ENCODE measurements at places on chromosomes 7 and 10.

DNA sequence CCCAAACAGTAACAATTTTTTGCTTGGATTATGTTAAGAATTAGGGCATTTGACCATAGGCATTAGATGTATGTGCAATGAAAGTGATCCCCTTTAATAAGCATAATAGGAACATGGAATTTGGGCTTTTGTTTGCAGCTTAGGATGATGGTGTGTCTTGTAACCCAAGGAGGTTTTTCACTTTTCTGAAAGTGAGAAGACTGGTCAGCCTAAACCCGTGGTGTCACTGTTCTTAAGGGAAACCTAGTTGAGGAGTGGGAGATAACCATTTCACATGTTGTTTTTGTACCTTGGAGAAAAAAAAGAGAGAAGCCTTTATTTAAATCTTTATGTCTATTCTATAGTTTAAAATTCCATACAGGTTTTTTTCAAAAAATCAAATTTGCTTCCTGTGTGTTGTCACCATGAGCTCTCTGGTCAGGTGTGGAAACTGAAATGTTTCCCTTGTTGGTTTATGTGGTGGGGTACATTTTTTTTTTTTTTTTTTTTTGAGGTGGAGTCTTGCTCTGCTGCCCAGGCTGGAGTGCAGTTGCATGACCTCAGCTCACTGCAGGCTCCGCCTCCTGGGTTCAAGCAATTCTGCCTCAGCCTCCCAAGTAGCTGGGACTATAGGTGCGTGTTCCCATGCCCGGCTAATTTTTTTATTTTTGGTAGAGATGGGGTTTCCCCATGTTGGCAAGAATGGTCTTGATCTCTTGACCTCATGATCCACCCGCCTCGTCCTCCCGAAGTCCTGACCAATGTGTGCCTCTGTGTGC lies 7.7 kb downstream of the CCM2 start:
- no peak for DNase-seq

- no peak for DNase-seq
These were observed 653.7 kb upstream of the SEMA3D start for GRCh38 chr7:85840554-85840953.

DNA sequence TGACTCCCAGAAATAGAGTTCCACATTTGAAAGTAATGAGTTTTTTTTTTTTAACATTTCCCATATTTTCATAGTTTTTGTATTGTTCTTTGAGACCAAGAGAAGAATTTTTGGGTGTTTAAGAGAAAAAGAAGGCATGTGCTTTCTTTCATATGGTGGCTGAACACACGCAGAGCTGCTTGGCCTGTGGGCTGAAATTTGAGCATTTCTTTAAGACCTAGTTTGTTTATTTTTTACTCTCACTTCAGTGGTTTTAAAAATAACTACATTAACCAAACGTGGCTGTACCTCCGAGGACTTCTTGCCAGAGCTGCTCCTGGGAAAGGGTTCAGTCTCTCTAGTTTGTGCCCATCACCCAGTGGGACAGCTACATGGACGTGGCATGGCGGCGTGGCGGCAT lies 58.3 kb downstream of the INPP5A start:
- no peak for DNase-seq

- DNase-seq = peak; percentile 23
These were observed at the start of gene ECHDC3 for GRCh38 chr10:11742009-11742778. Gene ECHDC3, plus strand, starts transcription at chr10:11742382. Its CDS starts 195 bp downstream, at chr10:11742577.

DNA sequence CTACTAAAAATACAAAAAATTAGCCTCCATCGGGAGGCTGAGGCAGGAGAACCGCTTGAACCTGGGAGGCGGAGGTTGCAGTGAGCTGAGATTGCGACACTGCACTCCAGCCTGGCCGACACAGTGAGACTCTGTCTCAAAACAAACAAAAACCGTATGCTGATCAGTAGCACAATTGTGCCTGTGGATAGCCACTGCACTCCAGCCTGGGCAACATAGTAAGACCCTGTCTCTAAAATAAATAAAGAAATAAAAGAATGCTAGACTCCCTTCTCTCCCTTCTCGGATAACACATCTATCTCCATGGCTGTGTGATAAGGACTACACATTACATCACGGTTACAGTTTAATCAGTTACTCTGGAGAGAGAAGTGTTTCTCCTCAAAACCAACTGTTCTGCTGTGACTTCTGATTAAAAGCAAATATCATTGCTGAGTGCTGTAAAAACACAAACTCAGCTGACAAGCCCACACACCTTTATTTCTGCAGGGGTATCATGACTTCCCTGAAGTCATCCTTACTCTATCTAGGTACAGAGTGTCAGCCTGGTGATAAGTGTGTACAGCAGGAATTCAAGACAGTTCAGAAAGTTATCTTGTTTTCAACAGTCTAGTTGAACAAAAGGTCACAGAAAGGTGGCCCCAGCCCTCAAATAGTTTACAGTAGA lies 5.3 kb upstream of the ARHGAP19 start:
- no peak for DNase-seq

DNA sequence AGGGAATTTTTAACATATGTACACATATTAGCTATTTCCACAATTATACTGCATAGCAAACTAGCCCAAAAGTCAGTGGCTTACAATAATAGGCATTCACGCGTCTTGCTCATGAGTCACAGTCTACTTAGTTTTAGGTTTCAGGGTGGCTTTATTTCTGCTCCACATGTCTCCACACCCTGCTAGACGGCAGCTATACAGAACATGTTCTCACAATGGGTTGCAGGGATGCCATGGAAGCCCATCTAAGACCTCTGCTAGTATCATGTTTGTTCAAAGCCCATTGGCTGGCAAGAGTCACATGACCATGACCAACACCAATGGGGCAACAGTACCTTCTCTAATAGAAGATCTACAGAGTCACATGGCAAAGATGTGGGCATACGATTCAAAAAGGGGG lies 96.3 kb upstream of the NEBL start:
- no peak for DNase-seq

DNA sequence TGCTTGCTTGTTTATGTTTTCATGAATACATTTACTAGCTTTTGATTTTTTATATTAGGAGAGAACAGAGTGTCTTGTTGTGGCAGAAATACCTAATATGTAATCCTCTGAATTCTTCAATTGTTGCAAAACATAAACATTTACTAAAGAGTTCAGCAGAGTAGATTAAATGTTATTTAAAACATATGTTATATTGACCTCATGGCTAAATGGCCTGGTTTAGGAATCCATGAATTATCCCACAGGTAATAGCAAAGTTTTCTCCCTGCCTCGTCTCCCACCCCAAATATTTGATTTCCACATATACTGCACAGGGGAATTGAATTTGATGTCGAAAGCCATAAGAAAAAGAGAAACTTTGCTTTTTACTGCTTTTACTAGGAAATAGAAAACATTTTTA lies 111.8 kb downstream of the ADK start:
- no peak for DNase-seq

DNA sequence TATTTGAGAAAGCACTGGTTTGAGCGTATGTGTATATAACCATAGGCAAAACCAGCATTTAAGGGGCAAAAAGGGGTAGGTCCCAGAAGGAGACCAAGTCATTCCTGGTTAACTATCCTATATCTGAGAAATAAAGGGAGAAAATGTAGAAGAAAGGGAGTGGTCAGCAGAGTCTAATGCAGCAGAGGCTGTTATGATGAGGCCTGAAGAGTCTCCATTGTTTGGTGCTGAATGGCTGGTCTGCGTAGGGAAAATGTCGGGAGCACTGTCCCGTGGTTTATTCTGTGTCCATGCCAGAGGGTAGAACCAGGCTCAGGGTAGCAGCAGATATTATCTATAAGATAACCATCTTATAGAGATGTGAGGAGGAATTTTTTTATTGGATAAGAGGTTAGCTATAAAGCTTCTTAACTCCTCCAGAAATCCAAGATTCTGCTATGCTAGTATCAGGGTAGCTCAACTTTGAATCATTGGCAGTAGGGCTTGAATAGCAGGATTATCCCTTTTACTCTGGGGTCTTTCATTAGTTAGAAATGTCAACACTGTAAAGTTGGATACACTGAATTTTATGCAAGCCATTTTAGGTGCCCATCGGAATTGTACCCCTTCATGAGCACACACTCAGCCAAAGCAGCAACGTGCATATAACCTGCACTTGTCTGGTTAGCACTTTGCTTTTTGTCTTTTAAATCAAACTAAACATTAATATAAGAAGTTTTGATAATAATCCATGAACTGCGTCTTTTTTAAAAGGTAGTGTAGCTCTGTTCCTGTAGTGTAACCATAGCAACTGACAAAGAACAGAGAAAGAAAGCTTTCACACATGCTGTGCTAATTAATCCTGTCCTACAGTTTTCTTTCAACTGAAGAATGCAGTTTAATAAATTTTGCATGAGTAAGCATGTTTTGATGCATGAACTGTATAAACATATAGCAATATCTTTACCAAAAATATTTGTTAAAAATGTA lies 312.0 kb upstream of the FZD1 start:
- DNase-seq = no peak

GRCh38 chr7:143362131-143363015 lies at the start of gene FAM131B:
Gene FAM131B, minus strand, starts transcription at chr7:143362713. Its CDS starts 110 bp downstream, at chr7:143362603.
- no peak for DNase-seq

GRCh38 chr10:128526791-128527375 lies 400.7 kb upstream of the MKI67 start:
- no peak for DNase-seq

DNA sequence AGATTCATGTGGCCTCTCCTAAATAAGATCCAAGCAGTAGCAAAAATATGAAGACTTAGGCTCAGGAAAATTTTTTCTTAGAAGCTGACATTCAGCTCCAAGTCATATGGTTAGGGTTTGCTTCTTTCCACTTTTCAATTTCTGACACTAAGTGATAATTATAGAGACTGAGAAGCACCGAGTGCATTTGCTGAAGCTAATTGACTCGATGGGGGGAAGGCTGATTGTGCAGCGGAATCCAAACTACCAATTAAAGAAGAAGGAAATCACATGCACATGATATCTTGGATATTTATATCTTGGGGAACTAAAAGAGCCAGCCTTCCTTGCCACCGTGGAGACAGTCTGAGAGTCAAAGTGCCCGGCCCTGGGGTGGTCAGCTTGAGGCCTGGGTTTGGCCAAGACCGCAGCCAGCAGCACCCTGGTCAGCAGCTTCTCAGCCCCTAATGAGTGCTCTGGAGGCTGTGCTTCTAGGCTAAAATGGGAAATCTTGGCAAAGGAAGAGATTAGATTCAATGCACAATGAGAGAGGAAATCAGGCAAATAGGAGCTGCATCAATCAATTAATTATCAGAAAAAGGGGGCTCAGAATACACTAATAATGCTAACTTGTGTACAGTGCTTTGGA lies 589.3 kb downstream of the NRG3 start:
- no peak for DNase-seq

DNA sequence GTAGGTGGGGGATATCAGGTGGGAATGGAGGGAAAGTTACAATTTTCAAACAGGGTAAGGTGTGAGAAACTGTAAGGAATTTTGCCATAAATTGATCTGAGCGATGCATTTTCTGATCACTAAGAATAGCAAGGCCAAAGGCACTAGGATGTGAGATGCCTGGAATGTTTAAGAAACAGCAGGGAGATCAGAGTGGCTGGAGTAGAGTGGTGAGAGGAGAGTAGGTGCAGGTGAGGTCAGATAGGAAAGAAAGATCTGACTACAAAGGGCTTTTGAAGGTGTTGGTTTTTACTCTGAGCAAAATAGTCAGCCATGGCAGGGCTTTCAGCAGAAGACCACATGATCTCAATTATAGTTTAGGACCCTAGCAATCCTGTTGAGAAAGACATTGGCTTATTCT lies 55.0 kb downstream of the HDAC9 start:
- no peak for DNase-seq

GRCh38 chr10:62588116-62588515 lies 213.9 kb downstream of the ZNF365 start:
- DNase-seq = no peak

DNA sequence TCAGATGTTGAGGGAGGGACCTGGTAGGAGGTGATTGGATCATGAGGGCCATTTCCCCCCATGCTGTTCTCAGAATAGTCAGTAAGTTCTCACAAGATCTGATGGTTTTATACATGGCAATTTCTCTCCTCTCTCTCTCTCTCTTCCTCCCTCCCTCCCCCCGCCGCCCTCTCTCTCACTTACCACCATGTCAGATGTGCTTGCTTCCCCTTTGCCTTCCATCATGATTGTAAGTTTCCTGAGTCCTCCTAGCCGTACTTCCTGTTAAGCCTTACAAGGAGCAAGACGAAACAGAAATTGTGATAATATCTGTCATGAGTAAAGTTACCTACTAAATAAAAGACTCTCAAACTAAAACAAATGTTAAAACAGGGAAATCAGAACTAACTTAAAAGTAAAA lies 19.9 kb upstream of the GPR141 start:
- no peak for DNase-seq

DNA sequence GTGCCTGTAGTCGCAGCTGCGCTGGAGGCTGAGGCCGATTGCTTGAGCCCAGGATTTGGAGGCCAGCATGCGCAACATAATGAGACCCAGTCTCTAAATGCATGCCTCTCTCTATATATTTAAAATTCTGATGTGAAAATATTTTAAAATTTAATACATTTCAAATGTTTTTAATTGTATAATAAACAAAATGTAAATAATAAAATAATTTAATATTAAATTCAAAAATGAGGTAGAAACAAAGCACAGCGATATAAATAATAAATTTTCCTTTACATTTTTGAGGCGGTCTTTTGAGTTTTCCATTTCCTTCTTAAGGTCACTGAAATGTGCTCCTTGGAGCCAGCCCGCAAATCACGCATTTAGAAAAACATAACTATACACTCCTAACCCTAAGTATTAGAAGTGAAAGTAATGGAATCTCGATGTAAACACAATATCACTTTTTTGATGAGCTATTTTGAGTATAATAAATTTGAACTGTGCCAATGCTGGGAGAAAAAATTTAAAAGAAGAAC lies 523 bp upstream of the CDK1 start:
- no peak for DNase-seq

DNA sequence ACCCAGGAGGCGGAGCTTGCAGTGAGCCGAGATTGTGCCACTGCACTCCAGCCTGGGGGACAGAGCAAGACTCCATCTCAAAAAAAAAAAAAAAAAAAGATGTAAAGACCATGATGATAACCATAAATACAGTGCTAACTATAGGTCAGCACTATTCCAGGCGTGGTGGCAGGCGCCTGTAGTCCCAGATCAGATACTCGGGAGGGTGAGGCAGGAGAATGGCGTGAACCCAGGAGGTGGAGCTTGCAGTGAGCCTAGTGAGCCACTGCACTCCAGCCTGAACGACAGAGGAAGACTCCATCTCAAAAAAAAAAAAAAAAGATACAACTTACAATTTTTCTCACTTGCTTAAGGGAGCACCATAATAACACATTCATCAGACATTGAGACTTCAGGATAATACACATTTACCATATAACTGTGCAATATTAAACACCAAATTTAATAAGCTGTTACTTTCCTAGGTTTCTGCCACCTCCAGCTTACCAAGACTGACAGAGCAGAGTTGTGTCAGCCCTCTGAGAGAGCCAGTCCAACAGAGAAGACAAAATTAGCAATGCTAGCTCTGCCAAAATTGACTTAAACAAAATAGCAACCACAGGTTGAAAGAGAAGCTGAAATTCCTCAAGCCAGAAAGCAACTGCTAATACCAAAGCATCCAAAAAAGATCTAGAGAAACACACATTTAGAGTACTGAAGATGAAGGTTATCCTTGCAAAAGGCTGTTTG lies 8.2 kb downstream of the DNA2 start:
- no peak for DNase-seq

- no peak for DNase-seq
These were observed 566 bp downstream of the ZNF789 start for GRCh38 chr7:99473315-99473596.

GRCh38 chr7:69115788-69116187 lies 482.5 kb upstream of the AUTS2 start:
- DNase-seq = no peak

Measured in NCI-H510A treated with DMSO at 0.1 percent for 48 hours (cell line).